ENCODE measurements at places on chromosomes 3 and 15.

DNA sequence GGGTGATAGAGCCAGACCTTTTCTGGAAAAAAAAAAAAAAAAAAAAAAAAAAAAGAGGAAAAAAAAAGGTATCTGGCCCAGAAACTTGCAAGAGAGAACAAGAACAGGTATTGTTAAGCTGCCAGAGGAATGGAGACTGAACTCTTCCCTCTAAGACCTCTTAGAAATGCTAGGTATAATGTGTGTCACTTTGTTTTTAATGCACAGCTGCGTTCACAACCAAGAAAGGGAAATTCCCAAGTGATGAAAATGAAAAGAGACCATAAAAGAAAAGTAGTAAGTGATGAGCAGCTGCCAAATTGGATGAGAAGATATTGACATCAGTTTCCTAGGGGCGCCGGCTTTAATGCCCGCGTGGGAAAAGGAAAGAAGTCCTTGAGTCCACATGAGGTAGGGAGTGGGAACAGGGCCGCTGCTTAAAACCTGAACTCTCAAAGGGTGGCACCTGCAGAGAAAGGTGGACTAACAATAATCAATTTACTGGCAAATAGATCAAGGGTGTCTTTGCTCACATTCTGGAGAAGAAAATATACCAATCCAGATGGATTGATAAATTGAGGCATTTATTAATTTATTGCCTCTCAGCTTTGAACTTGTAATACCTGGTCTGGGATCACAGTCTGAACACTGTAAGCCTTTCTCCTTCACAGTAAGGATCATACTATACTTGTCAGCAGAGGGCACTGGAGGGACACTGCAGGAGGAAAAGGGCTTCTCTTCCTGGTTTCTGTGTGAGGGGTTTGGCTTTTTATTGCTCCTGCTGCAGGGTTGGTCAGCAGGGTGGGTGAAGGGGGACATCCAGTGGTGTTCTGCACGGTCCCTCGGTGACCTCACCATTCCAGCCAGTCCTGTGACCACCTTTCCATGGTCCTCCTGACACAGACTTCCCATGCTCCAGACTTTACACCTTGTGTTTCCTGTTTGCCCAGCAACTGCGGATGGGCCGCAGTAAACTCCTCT is 131.6 kb downstream of the AQP9 start:
- no peaks in the 10 kb centered on the region for H3K4me1 ChIP-seq
- peak; percentile 78 for DNase-seq
- H3K4me3 ChIP-seq: no peak overlapping the region
- H3K36me3 ChIP-seq: no peaks in the 10 kb centered on the region

- DNase-seq: no peak
- H3K27me3 ChIP-seq: no peaks in the 10 kb centered on the region
- H3K4me3 ChIP-seq: no peak overlapping the region
These were observed 27.6 kb downstream of the PLXNB1 start for GRCh38 chr3:48402281-48402732.

DNA sequence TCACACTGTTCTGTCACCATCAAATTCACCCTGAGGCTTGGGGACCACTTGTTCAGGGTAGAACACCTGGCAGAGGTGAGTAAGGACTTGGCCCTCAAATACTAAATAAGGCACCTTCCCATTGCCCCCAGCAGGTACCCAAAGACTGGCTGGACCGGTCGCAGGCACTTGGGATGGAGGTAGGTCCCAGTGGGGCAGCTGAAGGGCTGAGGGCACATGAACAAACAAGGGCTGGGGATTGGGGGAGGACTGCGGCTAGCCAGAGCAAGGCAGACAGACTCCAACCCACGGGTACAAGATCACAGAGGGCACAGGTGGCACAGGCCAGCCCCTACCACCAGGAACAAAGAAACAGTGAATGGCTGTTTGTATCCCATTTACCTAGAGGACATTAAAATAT is 1.9 kb downstream of the MRPS25 start:
- H3K36me3 ChIP-seq: peaks cover 25% of the 10 kb centered on the region
- no peaks in the 10 kb centered on the region for H3K27me3 ChIP-seq
- H3K27ac ChIP-seq: no peak overlapping the region
- H3K4me1 ChIP-seq: peaks cover 18% of the 10 kb centered on the region
- peak overlapping the region; percentile 86 for H3K4me3 ChIP-seq

DNA sequence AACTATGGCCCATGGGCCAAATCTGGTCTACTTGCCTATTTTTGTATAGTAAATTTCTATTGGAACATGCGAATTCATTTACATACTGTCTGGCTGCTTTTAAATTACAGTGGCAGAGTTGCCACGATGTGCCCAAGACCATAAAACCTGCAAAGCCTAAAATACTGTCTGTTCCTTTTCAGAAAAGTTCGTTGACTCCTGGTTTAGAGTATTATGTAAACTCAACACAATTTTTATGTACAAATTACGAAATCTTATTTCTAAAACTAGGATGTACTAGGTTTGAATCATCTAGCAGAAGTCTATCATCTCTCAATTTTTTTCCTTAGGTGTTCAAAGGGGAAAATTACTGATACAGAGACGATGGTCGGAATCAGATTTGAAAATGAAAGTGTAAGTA is 26.9 kb downstream of the SENP2 start:
- no peaks in the 10 kb centered on the region for H3K27me3 ChIP-seq
- H3K4me1 ChIP-seq: no peaks in the 10 kb centered on the region
- no peak overlapping the region for H3K27ac ChIP-seq
- peaks cover 53% of the 10 kb centered on the region for H3K36me3 ChIP-seq
- H3K4me3 ChIP-seq: no peak overlapping the region

DNA sequence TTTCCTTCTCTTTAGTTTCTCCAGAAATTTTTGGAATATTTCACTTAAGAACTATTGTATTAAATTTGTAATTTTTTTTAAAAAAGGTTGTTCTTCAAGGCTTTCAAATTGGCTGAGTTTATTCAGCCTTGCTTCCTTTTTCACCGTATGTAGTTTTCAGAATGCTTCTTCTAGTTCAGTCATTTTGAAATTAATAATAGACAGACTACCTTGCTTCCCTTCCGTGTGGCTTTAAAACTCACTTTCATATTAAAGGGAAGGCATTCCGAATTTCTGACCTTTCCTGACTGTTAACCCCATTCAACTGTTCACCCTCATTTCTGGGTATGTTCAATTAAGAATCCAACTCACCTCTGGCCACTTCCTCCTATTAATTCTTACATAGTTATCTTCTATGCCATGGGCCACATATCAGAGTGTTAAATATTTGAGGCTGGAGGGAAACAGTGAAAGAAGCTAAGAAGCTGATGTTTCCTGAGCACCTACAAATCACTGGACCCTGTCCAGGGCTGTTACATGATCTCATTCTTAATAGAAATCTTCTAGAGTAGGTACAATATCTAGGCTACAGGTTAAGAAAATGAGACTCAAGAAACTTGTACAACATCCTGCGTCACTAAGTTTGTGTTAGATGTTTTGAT is 237.5 kb downstream of the P3H2 start:
- no peak overlapping the region for H3K4me3 ChIP-seq
- H3K36me3 ChIP-seq: no peaks in the 10 kb centered on the region
- no peaks in the 10 kb centered on the region for H3K4me1 ChIP-seq
- H3K27ac ChIP-seq: no peak overlapping the region
- DNase-seq: no peak

- H3K27ac ChIP-seq: no peak overlapping the region
- H3K27me3 ChIP-seq: no peaks in the 10 kb centered on the region
- no peak for DNase-seq
- H3K36me3 ChIP-seq: peaks cover 70% of the 10 kb centered on the region
- no peak overlapping the region for H3K4me3 ChIP-seq
These were observed 25.1 kb downstream of the VPS39 start for GRCh38 chr15:42182961-42183360.

DNA sequence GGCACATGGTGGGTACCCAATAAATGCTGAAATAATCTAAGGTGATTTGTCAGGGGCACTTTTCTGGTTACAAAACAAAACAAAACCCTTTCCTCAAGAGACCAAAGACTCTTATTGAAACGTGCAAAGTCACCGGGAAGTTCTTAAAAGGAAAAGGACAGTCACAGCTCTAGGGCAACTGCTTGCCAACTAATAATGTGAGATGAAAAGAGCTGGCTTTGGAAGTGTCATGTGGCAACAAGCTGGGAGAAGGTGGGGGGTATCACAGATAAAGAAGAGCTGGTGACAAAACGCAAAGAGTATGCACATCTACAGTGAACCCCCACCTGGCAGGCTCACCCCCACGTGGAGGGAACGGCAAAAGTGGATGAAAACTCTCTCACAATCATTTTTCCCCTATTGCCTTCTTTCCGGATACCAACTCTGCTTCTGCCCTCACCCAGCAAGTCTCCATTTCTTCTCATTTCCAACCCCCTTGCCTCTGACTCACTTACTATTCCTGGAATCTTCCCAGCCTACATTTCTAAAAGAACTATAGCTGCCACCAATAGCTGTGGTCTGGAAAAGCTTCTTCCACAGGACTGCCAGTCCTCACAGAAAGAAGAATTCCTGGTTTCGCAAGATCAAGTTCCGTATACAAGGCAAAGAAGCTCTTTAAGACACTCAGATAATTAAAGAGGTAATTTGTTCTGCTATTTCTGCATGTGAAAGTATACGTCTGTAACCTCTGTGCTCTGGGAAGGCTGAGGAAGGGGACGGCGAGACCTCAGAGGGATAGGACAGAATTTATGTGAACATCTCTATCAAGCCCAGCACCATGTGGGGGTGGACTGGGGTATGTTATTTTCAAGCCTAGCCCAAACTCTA is 21.8 kb upstream of the ANPEP start:
- no peaks in the 10 kb centered on the region for H3K36me3 ChIP-seq
- no peaks in the 10 kb centered on the region for H3K27me3 ChIP-seq
- H3K4me1 ChIP-seq: no peaks in the 10 kb centered on the region
- H3K4me3 ChIP-seq: no peak overlapping the region

- no peak for DNase-seq
- H3K27ac ChIP-seq: no peak overlapping the region
- H3K27me3 ChIP-seq: no peaks in the 10 kb centered on the region
- no peaks in the 10 kb centered on the region for H3K36me3 ChIP-seq
- no peaks in the 10 kb centered on the region for H3K4me1 ChIP-seq
These were observed 538.2 kb downstream of the NAALADL2 start for GRCh38 chr3:175397372-175397771.

DNA sequence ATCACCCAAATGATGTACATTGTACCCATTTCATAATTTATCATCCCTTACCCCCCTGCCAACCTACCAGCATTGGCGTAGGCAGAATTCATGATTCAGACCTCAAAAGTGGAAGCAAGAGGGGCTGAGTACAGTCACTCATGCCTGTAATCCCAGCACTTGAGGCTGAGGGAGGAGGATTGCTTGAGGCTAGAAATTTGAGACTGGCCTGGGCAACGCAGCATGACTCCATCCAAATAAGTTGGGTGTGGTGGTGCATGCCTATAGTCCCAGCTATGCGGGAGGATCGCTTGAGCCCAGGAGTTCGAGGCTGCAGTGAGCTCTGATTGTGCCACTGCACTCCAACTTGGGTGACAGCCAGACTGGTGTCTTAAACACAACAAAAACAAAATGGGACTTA is 10.4 kb downstream of the TTC14 start:
- no peaks in the 10 kb centered on the region for H3K27me3 ChIP-seq
- no peak overlapping the region for H3K4me3 ChIP-seq
- H3K36me3 ChIP-seq: peaks cover 87% of the 10 kb centered on the region

- no peak for DNase-seq
- peaks cover 30% of the 10 kb centered on the region for H3K4me1 ChIP-seq
- no peak overlapping the region for H3K4me3 ChIP-seq
These were observed 2.3 kb downstream of the ARPC4 start for GRCh38 chr3:9795207-9795606.

GRCh38 chr3:161430307-161430706 is 59.0 kb upstream of the SPTSSB start:
- no peak for DNase-seq
- no peaks in the 10 kb centered on the region for H3K4me1 ChIP-seq
- no peaks in the 10 kb centered on the region for H3K27me3 ChIP-seq
- H3K4me3 ChIP-seq: no peak overlapping the region
- no peak overlapping the region for H3K27ac ChIP-seq

- no peak overlapping the region for H3K4me3 ChIP-seq
- H3K27ac ChIP-seq: no peak overlapping the region
- H3K36me3 ChIP-seq: no peaks in the 10 kb centered on the region
These were observed 224.8 kb upstream of the CBLB start for GRCh38 chr3:106093616-106094015.

DNA sequence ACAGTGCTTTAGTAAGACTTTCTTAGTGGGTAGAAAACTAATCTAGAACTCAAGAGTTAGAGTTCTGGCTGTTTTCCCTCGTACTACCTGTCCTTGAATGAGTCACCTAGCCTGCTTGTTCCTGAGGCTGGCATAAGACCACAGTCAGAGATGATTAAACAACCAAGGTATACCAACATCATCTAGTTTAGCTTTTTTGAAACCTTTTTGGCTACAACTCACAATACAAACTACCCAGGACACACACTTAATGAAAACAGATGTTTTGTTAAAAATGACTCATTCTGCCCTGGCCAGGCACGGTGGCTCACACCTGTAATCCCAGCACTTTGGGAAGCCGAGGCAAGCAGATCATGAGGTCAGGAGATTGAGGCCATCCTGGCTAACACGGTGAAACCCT is 4.6 kb downstream of the MCCC1 start:
- no peak overlapping the region for H3K27ac ChIP-seq
- peaks cover 44% of the 10 kb centered on the region for H3K36me3 ChIP-seq
- no peak for DNase-seq
- no peaks in the 10 kb centered on the region for H3K27me3 ChIP-seq
- H3K4me1 ChIP-seq: peaks cover 14% of the 10 kb centered on the region

GRCh38 chr3:30847592-30847991 is 46.9 kb downstream of the GADL1 start:
- H3K27me3 ChIP-seq: no peaks in the 10 kb centered on the region
- no peaks in the 10 kb centered on the region for H3K4me1 ChIP-seq
- no peak overlapping the region for H3K4me3 ChIP-seq
- H3K27ac ChIP-seq: no peak overlapping the region

DNA sequence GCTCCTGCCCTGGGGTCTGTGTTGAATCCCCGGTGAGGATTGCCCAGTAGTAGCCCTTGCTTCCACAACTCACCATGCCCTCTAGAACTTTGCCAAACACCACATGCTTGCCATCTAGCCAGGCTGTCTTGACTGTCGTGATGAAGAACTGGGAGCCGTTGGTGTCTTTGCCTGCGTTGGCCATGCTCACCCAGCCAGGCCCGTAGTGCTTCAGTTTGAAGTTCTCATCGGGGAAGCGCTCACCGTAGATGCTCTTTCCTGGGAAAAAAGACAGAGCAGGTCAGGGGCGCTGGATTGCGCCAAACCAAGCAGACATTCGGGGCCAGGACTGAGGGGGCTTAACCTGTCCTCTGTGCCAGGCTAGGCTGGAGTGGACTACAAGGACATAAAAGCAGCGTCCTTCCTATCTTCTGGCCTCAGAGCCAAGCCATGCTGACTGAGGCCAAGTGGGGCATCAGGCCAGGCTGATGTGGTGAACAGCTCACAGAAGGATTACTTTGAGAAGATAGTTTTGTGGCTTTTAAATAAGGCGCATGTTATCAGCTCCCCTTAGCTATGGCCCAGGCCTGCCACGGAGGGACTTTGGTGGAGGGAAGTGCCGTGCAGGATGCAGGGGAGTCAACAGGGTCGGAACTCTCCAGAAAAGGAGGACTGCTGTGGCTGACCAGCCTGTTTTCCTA is 5.3 kb downstream of the SNX22 start:
- peak; percentile 61 for DNase-seq
- peaks cover 33% of the 10 kb centered on the region for H3K36me3 ChIP-seq
- H3K4me3 ChIP-seq: no peak overlapping the region
- no peaks in the 10 kb centered on the region for H3K27me3 ChIP-seq
- H3K4me1 ChIP-seq: peaks cover 60% of the 10 kb centered on the region
